ENCODE measurements at places on chromosomes 5 and 9. TPM values are rescaled to one million over a fixed set of nuclear protein-coding genes. Genes with fewer than 3 reads are reported as not detected.

DNA sequence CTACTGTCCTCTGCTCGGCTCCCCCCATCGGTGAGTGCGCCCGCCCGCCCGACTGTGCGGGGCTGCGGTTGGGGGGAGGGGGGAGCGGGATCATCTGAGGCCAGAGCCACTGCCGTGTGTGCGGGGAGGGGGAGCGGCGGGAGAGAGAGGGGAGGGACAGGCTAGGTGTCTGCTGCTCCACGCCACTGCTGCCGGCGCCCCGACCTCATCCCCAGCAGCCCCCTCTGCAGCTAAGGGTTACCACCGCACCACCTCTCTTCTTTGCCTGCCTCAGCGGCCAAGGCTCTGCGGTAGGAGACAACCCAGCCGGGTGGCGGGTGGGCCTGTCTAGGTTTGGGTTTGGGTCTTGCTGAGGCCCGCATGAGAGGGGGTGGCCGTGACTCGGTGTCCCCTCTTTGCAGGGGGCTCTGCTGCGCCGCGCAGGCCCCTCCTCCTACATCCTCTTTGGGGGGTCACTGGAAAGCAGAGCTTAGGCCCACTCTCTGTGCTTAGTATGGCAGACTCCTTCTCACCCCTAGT lies 670 bp upstream of the PURA start:
- H3K4me1 ChIP-seq: peaks cover 78% of the 10 kb centered on the region
- DNase-seq: peak; percentile 71
- no peaks in the 10 kb centered on the region for H3K36me3 ChIP-seq
- no peaks in the 10 kb centered on the region for H3K27me3 ChIP-seq

DNA sequence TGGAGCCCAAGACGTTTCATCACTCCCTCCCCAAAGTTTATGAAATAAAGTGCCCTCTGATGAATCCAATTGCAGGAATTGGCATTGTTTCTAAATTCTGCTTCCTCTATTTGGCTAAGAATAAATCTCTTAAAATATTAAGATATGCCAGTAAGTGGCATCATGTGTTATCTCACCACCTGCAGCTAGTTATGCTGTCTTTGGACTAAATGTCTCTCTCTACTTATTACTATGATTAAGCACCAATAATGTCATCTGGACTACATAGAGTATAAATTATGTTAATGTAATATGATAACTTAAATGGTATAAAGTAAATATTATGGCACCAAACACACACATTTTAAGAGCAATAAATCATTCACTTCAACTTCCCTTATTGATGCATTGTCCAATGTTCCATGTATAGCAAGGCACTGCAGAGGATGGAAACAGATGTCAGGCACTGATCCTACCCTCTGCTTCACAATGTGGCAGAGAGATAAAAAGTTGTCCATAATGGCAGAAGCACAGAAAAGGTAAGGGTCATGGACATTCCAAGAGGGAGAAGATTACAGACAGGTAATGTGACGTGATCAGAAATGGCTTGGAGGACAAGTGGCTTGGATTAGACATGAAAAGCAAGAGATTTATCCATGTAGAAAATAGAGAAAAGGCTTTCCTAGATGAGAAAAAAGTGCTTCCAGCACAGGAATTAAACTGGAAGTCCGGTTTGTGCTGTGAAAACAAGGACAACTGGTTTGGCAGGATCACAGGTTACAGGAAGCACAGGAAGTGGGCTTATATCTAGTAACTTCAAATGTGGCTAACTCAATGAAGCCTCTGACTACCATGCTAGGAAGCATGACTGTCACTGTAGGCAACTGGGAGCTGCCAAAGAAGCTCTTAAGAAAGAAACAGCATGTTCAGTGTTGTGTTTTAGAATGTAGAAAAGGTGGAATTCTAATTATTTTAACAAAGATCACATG lies 26.7 kb downstream of the MARCHF11 start:
- no peak overlapping the region for H3K27ac ChIP-seq
- H3K36me3 ChIP-seq: no peaks in the 10 kb centered on the region
- H3K27me3 ChIP-seq: no peaks in the 10 kb centered on the region
- no peaks in the 10 kb centered on the region for H3K4me1 ChIP-seq

DNA sequence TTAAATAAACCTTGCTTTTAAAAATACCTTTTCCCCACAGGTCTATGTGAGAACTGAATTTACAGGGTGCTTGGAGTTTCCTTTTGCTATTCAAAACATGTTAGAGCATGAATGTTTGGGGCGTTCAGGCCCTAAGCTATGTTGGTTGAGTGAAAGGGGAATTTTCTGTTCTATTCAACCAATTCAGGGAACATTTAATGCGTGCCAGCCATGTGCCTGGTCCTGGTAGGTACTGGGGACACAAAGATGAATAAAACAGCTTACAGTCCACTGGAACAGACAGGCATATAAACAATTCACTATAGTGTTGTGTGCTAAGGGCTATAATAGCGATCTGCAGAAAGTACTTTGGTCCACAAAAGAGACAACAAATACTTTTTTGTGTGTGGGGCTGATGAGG lies 108.5 kb downstream of the ZSWIM6 start:
- no peak for DNase-seq
- no peak overlapping the region for H3K27ac ChIP-seq
- H3K4me1 ChIP-seq: peaks cover 6% of the 10 kb centered on the region
- H3K36me3 ChIP-seq: no peaks in the 10 kb centered on the region

DNA sequence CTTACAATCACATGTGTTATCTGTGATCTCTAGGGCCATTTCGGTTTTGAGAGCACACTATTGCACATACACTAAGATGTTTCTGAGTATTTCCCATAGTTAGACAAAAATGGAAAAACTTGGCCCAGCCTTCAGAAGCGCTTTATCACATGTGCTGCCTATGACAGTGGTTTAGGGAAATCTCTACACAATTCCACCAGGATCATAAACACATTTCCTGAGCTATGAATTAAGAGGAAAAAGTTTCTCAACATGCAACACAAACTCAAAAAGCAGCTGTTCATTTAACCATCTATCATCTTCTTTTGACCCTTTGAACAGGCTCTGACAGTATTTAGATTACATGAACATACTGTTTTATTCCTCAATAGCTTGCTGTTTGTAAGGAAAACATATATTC lies 15.1 kb downstream of the FGF1 start:
- H3K4me3 ChIP-seq: no peak overlapping the region
- H3K27me3 ChIP-seq: no peaks in the 10 kb centered on the region
- H3K4me1 ChIP-seq: no peaks in the 10 kb centered on the region
- H3K36me3 ChIP-seq: no peaks in the 10 kb centered on the region
- DNase-seq: no peak

Gene CER1
- total RNA-seq: not detected

- DNase-seq: no peak
- no peaks in the 10 kb centered on the region for H3K27me3 ChIP-seq
- no peaks in the 10 kb centered on the region for H3K36me3 ChIP-seq
- no peak overlapping the region for H3K4me3 ChIP-seq
- peaks cover 4% of the 10 kb centered on the region for H3K4me1 ChIP-seq
These were observed 46.4 kb upstream of the STK32A start for GRCh38 chr5:147188200-147189108.

Gene HRCT1
- total RNA-seq: 5.8 TPM

DNA sequence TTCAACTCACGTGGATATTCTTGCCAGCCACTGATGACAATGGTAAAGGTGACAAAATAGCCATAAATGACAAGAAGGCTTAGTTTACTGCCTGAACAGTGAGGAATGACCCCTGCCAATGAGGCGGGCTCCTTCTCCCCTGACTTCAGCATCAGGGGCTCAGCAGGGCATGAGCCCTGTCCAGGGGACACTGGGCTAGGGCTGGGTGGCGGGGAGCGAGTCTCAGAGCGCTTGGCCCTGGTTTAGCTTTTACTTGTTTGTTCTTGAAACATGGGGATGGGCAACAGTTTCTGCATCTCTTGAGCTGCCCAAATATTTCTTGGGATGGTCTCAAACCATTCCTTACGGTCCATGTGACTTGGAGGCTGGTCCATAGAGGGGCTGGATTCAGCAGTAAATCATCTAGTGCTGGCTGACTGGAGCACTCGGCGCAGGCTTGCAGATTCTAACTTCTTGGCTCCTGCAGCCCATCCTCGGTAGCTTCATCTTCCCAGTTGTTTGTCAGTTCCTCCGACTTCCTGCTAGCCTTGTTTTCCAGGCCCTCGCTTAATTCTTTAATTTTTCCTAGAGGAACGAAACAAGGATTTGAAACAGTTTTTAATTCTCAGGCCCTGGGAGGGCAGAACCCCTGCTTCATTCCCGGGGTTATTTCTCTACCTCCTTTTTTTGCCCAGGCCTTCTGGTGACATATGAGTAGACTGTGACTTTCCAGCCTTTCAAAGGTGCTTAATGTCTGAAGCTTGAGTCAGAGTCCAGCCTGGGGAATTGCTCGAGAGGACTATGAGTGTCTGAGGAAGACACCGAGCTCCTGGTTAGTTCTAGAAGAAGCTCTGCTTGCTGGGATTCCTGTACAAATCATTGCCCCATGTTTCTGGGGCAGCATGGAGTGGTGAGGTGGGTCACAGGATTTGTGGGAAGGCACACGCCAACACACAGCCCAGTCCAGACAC lies 4.5 kb upstream of the HMCN2 start:
- no peaks in the 10 kb centered on the region for H3K36me3 ChIP-seq
- H3K4me1 ChIP-seq: peaks cover 10% of the 10 kb centered on the region
- no peak overlapping the region for H3K27ac ChIP-seq
- H3K27me3 ChIP-seq: peaks cover 30% of the 10 kb centered on the region
- peak; percentile 68 for DNase-seq

Gene CCNO
- 1.0 TPM for total RNA-seq

DNA sequence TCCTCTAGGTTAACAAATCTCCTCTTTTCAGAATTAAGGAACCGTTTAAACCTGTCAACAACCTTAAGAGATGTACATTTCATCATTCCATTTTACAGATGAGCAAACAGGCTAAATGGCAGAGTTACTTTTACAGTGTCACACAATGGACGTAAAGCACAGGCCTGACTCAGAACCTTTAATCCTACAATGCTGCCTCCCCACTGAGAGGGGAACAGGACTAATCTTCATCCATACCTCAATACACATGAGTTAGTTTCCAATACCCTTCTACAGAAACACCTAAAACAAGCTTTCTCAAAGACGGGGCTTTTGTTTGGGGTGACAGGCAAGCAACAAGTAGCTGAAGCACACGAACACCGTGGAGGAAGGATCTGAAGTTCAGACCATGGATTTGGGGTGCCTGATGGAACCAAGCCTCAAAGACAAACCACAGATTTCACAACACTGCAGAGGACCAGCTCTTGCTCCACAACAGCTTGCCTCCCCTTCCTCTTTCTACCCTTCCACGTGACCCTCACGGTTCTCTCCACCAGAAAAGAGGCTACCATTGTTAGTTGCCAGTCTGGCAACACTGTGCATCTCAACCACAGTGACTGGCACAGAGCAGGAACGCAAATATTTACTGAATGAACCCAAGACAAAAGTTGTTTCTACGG lies 1.8 kb downstream of the RNF130 start:
- peak overlapping the region; percentile 90 for H3K27ac ChIP-seq
- no peaks in the 10 kb centered on the region for H3K27me3 ChIP-seq
- no peak for DNase-seq

GRCh38 chr9:14722391-14723035 lies at the start of gene CER1:
TSS of gene CER1 (minus strand) at chr9:14722733. CDS start at chr9:14722672, 61 bp downstream.
- no peak for DNase-seq
- H3K4me1 ChIP-seq: no peaks in the 10 kb centered on the region
- H3K27ac ChIP-seq: no peak within 1 kb of the TSS
- H3K4me3 ChIP-seq: no peak within 1 kb of the TSS
- no peaks in the 10 kb centered on the region for H3K36me3 ChIP-seq
